Stimulated activated CD8-positive, alpha-beta memory T cell treated with anti-CD3 and anti-CD28 coated beads, Interleukin-2, amount 100 ng/mL, for 1 hour (primary cell): ENCODE measurements at places on chromosomes 12 and 14.

GRCh38 chr12:77060136-77060882 lies 5.1 kb downstream of the E2F7 start:
- no peak for DNase-seq

GRCh38 chr14:63692310-63693020 lies 35.4 kb downstream of the SGPP1 start:
- no peak for DNase-seq

- no peak for DNase-seq
Observed at GRCh38 chr12:52214421-52214802, 18.6 kb upstream of the KRT7 start.

DNA sequence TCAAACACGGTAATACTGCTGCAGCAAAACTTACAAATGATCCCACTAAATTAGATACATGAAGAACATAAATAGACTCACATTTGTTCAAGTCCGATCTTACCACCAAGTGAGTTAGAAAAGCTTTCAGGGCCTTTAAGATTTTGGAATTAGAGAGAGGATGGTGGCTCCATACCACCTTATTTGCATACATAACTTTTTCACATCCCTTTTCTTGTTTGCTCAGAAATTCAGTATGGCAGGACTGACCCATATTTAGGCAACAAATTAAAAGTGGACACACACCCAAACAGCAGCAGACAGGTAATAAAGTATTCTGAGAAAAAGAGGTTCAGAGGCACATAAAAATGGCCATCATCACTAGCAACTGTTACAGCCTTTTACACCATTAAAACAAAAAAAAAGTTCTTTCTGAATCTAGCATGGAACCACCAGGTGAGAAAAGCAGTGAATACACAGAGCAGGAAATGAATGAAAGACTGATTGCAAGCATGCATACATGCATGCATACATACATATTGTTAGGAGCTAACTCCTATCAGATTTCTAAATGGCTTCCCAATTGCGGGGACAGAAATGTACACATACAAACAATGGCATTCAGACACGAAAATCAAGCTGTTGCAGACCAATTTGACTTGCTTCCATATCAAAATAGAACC lies 23.3 kb downstream of the STXBP6 start:
- DNase-seq, result no peak

DNA sequence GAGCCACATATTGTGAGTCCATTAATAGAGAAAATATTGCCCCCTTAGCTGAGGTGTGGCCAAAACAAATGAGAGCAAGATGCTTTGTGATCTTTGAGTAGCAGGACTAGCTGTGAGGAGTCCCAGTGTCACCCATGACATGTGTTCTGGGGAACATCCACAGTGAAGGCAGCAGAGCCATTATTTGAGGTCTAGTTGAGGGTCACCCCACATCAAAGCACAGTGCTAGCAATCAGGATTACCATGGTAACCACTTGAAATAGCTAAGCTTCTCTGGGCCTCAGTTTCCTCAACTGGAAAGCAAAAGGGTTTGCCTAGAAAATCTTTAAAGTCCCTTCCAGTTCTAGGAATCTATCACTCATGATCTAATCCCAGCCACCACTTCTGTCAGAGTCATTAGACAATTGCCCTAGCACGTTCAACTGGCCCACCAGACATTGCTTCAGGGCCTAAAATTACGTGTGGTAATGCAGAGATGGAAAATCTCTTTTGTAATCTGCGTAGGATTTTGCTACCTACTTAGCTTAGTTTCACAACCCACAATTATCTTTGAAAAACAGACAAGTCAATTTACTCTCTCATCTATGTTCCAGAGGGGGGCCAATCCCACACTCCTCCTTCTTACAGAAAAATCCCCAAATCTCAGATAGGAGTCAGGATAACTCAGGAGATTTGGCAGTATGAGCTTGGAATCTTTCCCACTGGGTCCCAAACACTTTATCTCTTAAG lies 251.2 kb upstream of the EGLN3 start:
- no peak for DNase-seq

- DNase-seq, result no peak
Observed at GRCh38 chr14:94936401-94936892, 166.5 kb upstream of the GSC start.

DNA sequence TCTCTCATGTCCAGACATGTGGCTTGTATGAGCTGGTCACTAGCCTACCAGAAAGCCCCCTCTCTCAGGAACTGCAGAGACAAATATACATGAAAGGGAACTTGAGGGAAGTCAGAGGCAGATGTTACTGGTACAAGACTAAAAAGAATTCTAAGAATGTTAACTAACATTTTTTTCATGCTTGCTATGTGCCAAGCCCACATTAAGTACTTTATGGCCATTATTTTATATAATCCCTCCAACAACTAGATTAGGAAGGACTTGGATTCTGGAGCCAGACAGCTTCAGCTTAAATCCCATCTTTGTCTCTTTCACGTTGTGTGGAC lies 24.6 kb downstream of the TTC9 start:
- no peak for DNase-seq

DNA sequence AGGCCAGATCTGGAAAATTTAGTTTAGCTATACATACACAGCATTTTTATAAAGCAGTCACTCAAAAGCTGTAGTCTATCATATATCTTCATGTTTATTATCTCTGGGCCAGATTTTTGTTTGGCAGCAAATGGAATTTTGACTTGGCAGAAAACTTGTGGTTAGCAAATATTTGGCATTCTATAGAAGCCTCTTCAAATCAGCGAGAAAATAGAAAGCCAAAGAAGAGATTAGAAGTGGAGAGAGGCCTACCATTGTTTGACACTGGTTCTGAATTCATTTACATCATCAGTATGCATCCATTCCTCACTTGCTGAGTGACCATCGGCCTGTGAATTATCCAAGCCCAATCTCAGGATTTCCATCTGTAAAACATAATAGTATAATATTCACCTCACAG lies 1077.6 kb downstream of the GALC start:
- DNase-seq, result no peak

- no peak for DNase-seq
Observed at GRCh38 chr14:22519877-22520685, 68.9 kb downstream of the DAD1 start.

- DNase-seq, result no peak
Observed at GRCh38 chr12:47805417-47805816, 14.3 kb downstream of the HDAC7 start.

- DNase-seq, result no peak
Observed at GRCh38 chr14:51873221-51873893, 12.9 kb downstream of the GNG2 start.
